ENCODE measurements at places on chromosomes 12 and 14. TPM values are rescaled to one million over a fixed set of nuclear protein-coding genes. Genes with fewer than 3 reads are reported as not detected.

DNA sequence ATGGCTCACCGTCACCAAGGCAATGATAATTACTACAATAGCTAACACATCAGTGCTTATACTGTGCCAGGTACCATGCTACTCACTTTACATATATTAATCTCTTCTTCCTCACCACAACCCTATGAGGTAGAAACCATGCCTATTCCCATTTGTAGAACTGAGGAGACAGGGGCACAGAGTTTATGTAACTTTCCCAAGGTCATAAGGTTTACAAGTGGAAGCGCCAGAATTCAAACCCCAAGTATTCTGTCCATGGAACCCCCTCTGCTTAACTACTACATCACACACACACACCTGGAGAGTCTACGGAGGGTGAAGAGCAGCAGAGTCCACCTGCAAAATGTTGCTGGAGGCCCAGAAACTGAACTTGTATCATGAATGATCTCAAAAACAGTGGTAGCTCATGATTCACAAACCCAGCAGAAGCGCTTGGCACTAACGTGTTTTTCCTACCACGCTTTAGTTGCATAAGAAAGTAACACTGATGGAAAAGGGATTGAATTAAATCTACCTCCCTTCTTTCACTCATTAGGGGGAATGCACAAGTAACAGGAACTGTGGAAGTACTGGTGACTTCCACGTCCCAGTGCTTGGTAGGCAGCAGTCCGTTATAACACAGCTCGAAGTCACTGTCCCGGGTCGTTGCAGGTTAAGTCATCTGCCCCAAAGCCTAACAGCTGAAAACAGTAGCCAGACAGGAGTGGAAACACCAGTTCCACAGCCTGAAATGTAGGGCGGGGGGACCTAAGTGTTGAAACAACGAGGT is 2.0 kb downstream of the ITPR2 start:
- H3K4me3 ChIP-seq, result peak overlapping the region; percentile 76
- H3K27me3 ChIP-seq, result no peaks in the 10 kb centered on the region
- DNase-seq, result peak; percentile 40
- peak overlapping the region; percentile 55 for H3K27ac ChIP-seq

- no peaks in the 10 kb centered on the region for H3K36me3 ChIP-seq
- H3K4me3 ChIP-seq, result peak overlapping the region; percentile 74
- peaks cover 31% of the 10 kb centered on the region for H3K27me3 ChIP-seq
- H3K4me1 ChIP-seq, result peaks cover 16% of the 10 kb centered on the region
- DNase-seq, result no peak
These were observed 1.3 kb downstream of the GLS2 start for GRCh38 chr12:56486694-56487093.

DNA sequence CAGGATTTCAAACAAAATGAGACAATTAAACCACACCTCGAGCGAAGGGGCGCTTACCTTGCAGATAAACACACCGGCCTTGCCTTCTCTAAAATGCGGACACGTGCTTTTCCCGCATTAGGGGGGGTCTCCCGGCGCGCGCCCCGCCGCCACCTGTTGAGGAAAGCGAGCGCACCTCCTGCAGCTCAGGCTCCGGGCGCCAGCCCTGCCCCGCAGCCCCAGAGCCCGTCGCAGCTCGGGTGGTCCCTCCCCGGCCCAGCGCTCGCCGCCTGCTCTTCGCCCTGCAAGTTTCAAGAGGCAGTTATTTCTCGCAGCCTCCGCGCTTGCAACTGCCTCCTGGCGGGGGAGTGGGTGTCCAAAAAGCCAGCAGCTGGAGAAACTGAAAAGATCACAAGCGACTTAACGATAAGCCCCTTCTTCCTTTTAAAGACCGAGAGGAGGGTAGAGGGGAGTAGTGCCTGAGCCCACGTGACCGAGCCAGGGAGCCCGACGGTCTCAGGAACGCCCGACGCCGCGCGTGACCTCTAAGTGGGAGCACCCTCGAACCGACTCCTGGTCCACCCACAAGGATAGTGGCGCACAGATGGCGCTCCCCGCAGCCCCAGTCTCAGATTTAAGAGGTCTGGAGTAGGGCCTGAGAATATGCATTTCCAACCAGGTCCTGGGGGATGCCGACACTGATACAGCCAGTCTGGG is at the start of gene ESR2:
Gene ESR2 (minus strand): TSS at position 396 of the 696 bp plus-strand sequence. CDS start 11,386 bp downstream, outside the sequence.
- peaks cover 20% of the 10 kb centered on the region for H3K4me1 ChIP-seq
- no peaks in the 10 kb centered on the region for H3K36me3 ChIP-seq
- peaks cover 25% of the 10 kb centered on the region for H3K27me3 ChIP-seq
- H3K27ac ChIP-seq, result no peak within 1 kb of the TSS
- peak within 1 kb of the TSS; percentile 64 for H3K4me3 ChIP-seq
- DNase-seq, result peak; percentile 46

GRCh38 chr12:47862881-47863280 is 41.9 kb downstream of the VDR start:
- peaks cover 85% of the 10 kb centered on the region for H3K36me3 ChIP-seq
- no peak overlapping the region for H3K4me3 ChIP-seq
- H3K27me3 ChIP-seq, result no peaks in the 10 kb centered on the region

- no peak overlapping the region for H3K27ac ChIP-seq
- H3K27me3 ChIP-seq, result peaks cover 3% of the 10 kb centered on the region
- peaks cover 2% of the 10 kb centered on the region for H3K4me1 ChIP-seq
These were observed 6.9 kb upstream of the ADCY6 start for GRCh38 chr12:48795550-48796455.

- no peak overlapping the region for H3K4me3 ChIP-seq
- H3K36me3 ChIP-seq, result no peaks in the 10 kb centered on the region
- DNase-seq, result no peak
These were observed 52.2 kb upstream of the CD163 start for GRCh38 chr12:7555752-7556151.

- H3K36me3 ChIP-seq, result no peaks in the 10 kb centered on the region
- no peaks in the 10 kb centered on the region for H3K27me3 ChIP-seq
- H3K4me3 ChIP-seq, result no peak overlapping the region
- no peaks in the 10 kb centered on the region for H3K4me1 ChIP-seq
- no peak for DNase-seq
These were observed 8.0 kb upstream of the MGP start for GRCh38 chr12:14893506-14894250.

- no peaks in the 10 kb centered on the region for H3K27me3 ChIP-seq
- no peak overlapping the region for H3K27ac ChIP-seq
- no peaks in the 10 kb centered on the region for H3K36me3 ChIP-seq
- no peaks in the 10 kb centered on the region for H3K4me1 ChIP-seq
These were observed 192.5 kb upstream of the SYT1 start for GRCh38 chr12:78672033-78672432.

DNA sequence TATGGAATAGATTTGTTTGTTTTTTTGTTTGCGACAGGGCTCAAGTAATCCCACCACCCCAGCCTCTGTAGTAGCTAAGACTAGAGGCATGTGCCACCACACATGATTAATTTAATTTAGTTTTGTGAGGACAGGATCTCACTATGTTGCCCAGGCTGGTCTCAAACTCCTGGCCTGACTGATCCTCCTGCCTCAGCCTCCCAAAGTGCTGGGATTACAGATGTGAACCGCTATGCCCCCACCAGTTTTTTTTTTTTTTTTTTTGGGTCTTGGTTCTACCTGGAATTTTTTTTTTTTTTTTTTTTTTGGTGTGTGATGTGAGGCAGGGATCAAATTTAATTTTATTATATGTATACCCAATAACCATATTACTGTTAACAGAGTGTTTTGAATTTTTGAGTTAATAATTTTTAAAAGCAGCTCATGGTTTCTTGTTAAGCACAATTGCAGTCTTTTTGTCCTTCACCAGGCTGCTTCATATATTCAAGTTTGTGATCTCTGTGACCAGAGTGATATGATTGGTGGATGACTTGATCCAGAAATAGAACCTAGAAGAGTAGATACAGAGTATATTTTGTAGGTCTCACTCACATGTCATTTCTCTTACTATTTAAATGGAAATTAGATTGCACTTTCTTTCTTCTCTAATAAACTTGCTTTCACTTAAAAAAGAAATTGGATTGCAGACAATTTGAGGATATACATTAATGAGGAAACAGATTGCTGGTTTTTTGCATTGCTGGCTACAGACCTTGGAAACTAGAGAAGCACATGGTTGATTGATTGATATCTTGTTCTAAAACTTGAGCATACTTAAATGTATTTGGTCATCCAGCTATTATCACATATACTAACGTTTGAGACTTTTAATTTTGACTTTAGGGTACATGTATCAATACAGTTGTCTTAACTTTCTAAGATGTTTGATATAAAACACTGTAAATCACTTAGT is 13.2 kb downstream of the ADIPOR2 start:
- peaks cover 15% of the 10 kb centered on the region for H3K36me3 ChIP-seq
- H3K27ac ChIP-seq, result no peak overlapping the region
- DNase-seq, result no peak
- peaks cover 40% of the 10 kb centered on the region for H3K4me1 ChIP-seq
- H3K27me3 ChIP-seq, result no peaks in the 10 kb centered on the region
- no peak overlapping the region for H3K4me3 ChIP-seq

GRCh38 chr12:111011999-111012600 is 91.7 kb upstream of the MYL2 start:
- no peak overlapping the region for H3K4me3 ChIP-seq
- H3K27ac ChIP-seq, result no peak overlapping the region
- DNase-seq, result no peak
- no peaks in the 10 kb centered on the region for H3K4me1 ChIP-seq

DNA sequence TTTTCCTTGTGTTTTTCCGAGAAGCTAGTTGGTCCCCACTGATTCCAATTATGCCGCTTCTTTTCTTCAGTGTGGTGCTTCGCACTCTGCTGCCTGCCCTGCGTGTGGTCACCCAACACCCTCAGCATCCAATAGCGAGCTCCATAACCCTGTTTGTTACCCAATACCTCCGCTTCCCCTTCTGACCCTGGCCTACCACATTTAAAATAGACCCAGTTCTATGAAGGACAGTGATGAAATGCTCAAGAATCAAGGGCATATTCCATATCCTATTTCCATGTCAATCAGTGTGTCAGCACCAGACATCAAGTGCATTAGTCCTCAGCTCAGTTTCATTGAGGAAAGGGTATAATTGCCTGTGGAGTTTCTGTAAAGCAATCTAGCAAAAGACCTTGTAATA is 9.5 kb downstream of the NDRG2 start:
- H3K27me3 ChIP-seq, result peaks cover 15% of the 10 kb centered on the region
- H3K4me1 ChIP-seq, result no peaks in the 10 kb centered on the region
- no peak overlapping the region for H3K4me3 ChIP-seq
- no peak for DNase-seq
- no peaks in the 10 kb centered on the region for H3K36me3 ChIP-seq

GRCh38 chr12:116380108-116380507 is 102.6 kb upstream of the MED13L start:
- H3K4me3 ChIP-seq, result no peak overlapping the region
- H3K27me3 ChIP-seq, result peaks cover 2% of the 10 kb centered on the region
- no peak overlapping the region for H3K27ac ChIP-seq
- H3K36me3 ChIP-seq, result no peaks in the 10 kb centered on the region
- peaks cover 16% of the 10 kb centered on the region for H3K4me1 ChIP-seq

DNA sequence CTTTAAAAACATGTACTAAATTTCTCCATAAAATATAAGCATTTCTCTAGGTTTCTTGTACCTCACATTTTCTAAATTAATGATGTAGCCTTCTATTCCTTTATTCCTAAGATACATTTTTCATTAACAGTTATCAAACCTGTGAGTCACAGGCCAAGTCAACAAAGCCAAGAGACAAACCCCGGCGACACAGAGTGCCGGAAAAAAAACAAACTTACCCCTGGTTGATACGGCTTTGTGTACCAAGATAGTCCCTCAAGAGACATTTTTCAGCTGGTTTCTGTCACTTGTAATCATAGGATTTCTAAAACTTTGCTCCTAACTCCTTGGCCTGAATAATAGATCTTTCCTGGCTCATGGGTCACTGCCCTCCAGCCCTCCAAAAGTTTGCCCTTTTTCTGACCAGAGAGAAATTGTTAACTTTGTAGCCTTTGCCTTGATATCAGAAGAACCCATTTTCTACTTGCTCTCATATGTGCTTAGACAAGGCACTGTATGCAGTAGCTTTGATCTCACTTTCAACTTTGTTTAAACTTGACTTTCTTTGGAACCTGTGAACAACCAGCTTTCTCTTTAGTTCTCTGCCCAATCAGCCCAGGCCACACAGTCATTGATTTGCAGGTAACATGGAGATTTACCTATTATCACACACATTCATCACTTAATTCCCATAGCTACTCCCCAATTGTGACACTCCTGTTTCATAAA is 172.2 kb downstream of the PRKD1 start:
- no peak for DNase-seq
- no peaks in the 10 kb centered on the region for H3K36me3 ChIP-seq
- no peaks in the 10 kb centered on the region for H3K27me3 ChIP-seq
- H3K4me1 ChIP-seq, result no peaks in the 10 kb centered on the region
- no peak overlapping the region for H3K27ac ChIP-seq

- H3K27me3 ChIP-seq, result no peaks in the 10 kb centered on the region
- H3K4me1 ChIP-seq, result no peaks in the 10 kb centered on the region
- no peak overlapping the region for H3K27ac ChIP-seq
- no peak overlapping the region for H3K4me3 ChIP-seq
These were observed 646.1 kb downstream of the C12orf50 start for GRCh38 chr12:87382959-87383566.

GRCh38 chr12:93315907-93316622 is 61.7 kb upstream of the NUDT4 start:
- DNase-seq, result no peak
- no peaks in the 10 kb centered on the region for H3K36me3 ChIP-seq
- H3K4me3 ChIP-seq, result no peak overlapping the region
- no peaks in the 10 kb centered on the region for H3K27me3 ChIP-seq

GRCh38 chr14:23068789-23069412 is 11.6 kb upstream of the CDH24 start:
- H3K36me3 ChIP-seq, result peaks cover 59% of the 10 kb centered on the region
- peak overlapping the region; percentile 80 for H3K27ac ChIP-seq
- peak; percentile 84 for DNase-seq
- no peaks in the 10 kb centered on the region for H3K27me3 ChIP-seq
- H3K4me1 ChIP-seq, result peaks cover 37% of the 10 kb centered on the region

DNA sequence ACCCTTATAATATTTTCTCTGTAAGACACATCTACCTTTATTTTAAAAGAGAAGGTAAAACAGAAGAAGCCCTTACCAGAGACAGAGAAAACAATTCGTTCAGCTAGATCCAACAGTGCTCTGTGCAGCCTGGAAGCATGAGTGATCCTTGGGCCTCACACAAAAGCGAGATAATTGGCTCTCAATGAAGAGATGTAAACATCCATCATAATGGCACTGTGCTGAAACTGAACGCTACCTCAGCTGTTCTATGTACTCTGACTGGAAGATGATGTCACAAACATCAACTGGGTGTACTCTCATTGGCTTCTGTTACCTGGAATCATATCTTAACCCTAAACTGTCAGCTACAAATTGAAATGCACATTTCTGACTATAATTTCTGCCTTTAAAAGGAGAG is at the start of gene MGAT4C:
Gene MGAT4C (minus strand): TSS at position 229 of the 400 bp plus-strand sequence.
- no peaks in the 10 kb centered on the region for H3K27me3 ChIP-seq
- H3K4me3 ChIP-seq, result no peak within 1 kb of the TSS
- no peak for DNase-seq
- H3K27ac ChIP-seq, result no peak within 1 kb of the TSS
- H3K36me3 ChIP-seq, result no peaks in the 10 kb centered on the region

GRCh38 chr12:105167346-105167745 is 59.8 kb downstream of the WASHC4 start:
- H3K4me1 ChIP-seq, result peaks cover 5% of the 10 kb centered on the region
- no peaks in the 10 kb centered on the region for H3K27me3 ChIP-seq
- no peak overlapping the region for H3K4me3 ChIP-seq
- H3K27ac ChIP-seq, result no peak overlapping the region

The LAG3 gene
- 88.2 TPM for total RNA-seq

The ERBB3 gene
- 0.32 TPM for total RNA-seq

The MFAP5 gene
- not detected for total RNA-seq

The GYS2 gene
- total RNA-seq, result not detected

The MAP3K9 gene
- 6.1 TPM for total RNA-seq

The PTCSC3 gene
- not detected for total RNA-seq

The PROX2 gene
- total RNA-seq, result 0.11 TPM
